Activated CD4-positive, alpha-beta T cell treated with anti-CD3 and anti-CD28 coated beads for 48 hours (primary cell): ENCODE measurements at places on chromosomes 16 and 17.

DNA sequence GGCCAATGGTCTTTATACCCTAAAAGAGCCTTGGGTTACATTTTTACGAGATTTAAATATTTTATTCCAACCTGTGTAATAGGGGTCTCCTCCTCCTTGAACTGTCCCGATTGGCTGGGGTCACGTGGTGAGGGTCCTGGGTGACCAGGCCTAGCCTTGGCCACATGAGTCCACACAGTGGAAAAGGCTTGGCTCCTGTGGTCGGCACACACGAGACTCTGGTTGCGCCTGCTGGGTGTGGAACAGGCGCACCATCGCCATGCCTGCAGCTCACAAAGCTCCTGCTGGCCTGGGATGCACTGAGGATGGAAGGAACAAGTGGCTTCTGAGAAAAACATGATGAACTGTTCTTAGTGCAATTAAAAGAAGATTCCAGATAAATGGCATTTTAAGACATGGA is 103.9 kb upstream of the ZNF750 start:
- no peak for DNase-seq

DNA sequence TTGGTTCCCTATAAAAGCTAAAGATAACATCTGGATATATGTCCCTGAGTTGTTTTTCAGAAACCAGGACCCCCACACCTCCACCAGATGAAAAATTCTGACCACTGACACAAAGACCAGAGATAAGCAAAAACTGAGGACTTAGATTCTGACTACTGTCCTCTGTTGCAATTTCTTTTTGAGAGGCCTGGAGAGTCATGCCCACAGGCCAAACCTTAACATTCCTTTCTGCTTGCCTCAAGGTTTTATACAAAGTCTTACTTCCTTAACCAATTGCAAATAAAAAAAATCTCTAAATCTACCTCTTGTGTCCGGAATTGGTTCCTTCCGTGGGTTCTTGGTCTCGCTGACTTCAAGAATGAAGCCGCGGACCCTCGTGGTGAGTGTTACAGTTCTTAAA is 228.5 kb downstream of the ABCC12 start:
- no peak for DNase-seq

DNA sequence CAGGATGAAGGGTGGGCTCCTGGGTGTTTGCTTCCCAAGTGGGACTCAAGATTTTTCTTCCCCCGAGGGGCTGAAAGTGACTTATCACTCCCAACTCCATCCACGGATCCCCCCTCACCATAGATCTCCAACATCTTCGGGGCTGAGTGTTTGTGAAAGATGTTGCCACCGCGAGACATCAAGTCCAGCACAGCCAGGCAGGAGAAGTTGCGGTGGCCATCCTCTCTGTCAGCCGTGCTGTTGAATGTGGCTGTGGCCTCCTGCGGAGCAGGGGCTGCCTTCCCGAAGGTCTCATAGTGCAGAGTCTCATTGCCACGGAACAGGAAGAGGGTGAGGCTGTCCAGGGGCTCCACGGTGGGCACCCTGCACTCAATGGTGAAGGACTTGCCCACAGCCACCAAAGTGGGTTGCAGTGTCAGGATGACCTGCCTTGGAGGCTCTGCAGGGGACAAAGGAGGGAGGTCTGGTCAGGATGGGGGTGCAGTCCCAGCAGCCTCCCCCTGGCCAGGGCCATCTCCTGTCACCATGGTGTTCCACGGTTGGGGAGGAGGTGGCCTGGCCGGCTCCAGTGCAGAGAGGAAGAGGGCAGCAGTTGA is 5.5 kb downstream of the PRR29 start:
- DNase-seq = no peak

DNA sequence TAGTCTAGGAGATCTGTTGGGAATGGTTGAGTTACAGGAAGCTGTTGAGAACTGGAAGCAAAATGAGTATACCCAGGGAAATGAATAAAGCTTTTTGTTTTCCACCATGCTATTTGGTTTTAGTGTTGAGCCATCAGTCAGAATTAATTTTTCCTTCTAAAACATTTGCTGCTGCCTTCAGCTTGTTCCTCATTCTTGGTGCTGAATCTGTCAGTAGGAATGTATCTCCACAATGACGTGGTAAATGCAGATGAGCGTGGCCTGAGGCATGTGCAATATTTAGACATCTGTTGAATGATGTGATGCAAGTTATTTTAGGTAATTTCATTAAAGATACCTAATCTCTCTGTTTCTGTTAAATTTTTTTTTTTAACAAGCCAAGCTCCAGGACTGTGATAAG is 10.9 kb downstream of the HAPSTR1 start:
- no peak for DNase-seq

GRCh38 chr17:79192503-79193351 is 118.1 kb downstream of the ENGASE start:
- peak; percentile 41 for DNase-seq

DNA sequence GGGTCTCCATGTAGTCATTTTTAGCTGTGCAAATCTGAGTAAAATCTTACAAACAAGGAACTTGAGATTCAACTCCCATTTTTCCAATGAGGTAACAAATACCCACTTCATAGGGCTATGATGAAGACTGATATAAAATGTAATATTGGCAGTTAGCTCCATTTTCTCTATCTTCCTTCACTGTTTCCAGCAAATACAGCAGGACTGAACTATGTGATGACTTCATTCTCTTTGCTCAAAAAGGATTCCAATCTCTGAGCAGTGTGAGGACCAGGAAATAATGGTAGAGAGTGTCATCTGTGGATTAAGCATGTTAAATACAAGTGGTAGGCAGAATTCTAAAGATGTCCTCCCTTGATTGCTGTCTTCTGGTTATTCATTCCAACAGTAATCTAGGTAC is 18.3 kb downstream of the RND2 start:
- no peak for DNase-seq

GRCh38 chr16:77548766-77549165 is 113.9 kb upstream of the ADAMTS18 start:
- DNase-seq = no peak

GRCh38 chr16:9090101-9090959 is 1.1 kb upstream of the HAPSTR1 start:
- DNase-seq = peak; percentile 68

DNA sequence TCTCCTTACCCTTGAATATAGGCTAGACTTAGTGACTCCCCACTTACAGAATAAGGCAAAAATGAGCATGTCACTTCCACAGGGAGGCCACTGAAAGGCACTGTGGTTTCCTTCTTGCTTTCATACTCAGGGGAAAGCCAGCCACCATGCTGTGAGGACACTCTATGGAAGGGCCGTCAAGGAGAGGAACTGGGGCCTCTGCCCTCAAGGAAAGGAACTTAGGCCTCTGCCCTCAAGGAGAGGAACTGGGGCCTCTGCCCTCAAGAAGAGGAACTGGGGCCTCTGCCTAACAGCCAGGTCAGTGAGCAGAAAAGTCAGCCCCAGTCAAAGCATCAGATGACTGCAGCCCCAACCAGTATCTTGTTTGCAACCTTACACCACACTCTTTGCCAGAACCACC is 30.1 kb downstream of the VPS35 start:
- DNase-seq = peak; percentile 30

GRCh38 chr17:68961214-68961882 is 6.2 kb upstream of the ABCA8 start:
- DNase-seq = no peak

DNA sequence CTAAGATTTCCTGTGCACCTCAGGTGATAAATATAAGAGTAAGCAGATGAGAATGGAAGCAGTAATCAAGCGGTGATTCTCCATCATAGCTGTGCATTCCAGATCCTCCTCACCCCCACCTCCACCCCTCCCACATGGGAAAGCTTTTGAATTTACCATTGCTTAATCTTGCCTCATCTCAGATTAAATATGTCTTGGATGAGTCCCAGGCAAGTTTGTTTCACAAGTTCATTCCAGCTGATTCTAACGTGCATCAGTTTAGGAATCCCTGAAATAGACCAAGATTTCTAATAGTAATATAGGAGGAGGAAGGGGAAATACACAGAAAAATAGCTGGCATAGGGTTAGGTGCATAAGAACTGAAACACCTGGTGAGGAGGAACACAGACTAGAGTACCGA is 396.2 kb upstream of the KIF2B start:
- DNase-seq = no peak

- no peak for DNase-seq
Observed at GRCh38 chr17:31823014-31823413, 36.0 kb downstream of the COPRS start.

DNA sequence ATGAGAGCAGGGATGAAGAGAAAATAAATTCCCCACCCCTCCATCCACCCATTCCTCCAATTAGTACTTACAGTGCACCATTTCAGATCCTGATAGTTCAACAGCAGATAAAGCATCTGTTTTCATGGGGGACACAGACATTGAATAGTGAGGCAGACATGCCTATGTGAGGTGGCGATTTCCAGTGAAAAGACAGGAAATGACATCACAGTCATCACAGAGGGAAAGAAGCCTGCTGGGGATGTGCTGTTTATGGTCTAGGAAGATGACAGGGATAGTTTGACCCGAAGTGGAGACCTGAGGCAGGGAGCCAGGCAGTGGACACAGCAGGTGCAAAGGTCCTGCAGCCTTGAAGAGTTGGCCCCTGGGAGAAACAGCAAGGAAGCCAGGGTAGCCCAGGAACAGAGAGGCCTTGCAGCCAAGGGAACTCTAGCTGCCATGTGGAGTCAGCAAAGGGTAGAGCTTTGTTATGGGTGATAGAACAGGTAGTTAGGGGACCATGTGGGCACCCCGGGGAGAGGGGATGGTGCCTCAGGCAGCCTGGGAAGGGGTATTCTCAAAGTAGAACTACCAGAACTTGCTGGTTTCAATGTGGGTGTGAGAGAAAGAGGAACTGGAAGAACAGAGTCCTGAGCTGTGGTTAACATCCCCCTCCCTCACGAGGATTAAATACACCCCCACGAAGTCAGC is 256.6 kb downstream of the CPPED1 start:
- no peak for DNase-seq

DNA sequence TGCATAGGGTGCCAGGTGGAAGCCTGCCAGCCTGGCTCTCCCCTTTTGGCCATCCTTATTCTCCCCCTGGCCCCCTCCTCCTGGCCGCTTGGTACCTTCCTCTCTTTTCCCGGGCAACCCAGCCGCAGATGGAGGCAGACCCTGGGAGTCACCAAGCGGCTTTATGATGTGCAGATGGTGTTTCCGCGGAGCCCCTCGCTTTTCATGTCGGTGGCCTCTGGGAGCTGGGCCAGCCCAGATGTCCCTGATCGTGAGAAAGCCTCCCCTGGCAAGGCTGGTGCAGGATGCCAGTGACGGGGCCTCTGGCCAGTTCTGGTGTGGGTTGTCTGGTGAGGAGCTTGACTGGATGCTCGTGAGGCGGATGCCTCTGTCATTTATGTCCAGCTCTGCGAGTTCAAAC is 18.0 kb upstream of the BRD7 start:
- no peak for DNase-seq

GRCh38 chr16:62709794-62710193 is 673.6 kb upstream of the CDH8 start:
- DNase-seq = no peak

DNA sequence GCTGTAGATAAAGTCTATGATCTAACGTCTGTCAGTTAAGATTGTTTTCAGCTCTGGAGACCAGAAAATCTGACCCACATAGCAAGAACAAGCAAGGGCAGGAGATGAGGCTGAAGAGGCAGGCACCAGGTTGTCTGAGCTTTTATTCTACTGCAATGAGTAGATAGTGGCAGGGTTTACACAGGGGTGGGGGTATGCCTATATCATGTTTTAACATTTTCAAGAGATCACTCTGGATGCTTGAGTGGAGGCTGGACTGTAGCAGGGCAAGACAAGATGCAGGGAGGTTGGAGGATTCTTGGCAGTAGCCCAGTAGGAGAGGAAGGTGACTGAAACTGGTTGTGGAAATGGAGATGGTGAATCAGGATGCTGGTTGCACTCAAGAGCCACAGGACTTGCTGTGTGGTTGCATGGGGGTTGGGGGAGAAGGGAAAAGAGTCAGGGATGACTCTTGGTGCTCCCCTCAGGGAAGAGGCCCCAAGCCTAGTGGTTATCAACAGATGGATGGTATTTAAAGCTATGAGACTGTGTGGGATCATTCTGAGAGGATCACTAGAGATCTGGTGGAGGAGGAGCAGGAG is 143.1 kb upstream of the KCNJ18 start:
- peak; percentile 63 for DNase-seq

DNA sequence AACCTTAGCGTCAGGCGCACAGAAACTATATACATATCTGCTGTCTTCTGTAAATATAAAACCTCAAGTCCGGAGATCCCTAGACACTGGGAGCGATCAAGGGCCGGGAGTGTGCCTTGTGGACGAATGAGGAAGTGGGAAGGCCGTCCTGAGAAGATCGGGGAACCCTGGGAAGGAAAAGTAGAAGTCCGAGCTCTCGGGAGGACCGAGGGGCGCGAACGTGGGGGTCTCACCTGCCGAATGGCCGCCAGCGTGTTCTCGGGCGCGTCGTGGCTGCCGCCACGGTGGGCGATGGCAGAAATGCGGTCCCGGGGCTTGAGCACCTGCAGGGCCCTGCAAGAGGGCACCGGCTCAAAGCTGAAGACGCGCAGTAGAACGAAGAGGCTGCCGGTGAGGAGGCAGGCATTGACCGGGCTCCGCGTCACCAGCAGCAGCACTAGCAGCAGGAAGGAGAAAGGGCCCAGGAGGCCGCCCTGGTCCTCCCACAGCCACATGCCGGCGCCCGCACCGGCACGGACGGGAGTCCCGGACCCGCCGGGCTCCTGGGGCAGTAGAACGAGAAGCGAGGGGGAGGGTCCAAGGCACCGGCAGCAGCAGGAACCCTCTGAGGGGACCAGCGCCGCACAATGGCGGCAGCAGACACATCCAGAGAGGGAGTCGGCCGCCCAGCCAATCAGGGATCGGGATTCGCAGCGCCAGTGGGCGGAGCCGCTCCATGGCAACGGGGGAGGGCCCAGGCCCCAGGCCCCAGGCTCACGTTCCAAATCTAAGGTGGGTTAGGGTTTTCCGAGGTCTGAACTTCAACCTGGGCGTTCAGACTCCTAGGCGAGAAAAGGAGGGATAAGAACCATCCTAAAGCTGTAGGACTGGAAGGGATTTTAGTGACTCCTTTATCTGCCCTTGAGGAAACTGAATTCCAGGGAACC is at the start of gene GDE1:
Gene GDE1, minus strand, starts transcription at position 628 of the 926 bp plus-strand sequence. Its CDS starts 134 bp downstream, at position 494.
- DNase-seq = peak; percentile 96

GRCh38 chr17:75773121-75773807 is 8.3 kb upstream of the GALK1 start:
- no peak for DNase-seq

GRCh38 chr17:50171371-50172071 is 5.7 kb downstream of the SGCA start:
- no peak for DNase-seq

GRCh38 chr17:27446569-27447301 is 9.5 kb upstream of the KSR1 start:
- no peak for DNase-seq

DNA sequence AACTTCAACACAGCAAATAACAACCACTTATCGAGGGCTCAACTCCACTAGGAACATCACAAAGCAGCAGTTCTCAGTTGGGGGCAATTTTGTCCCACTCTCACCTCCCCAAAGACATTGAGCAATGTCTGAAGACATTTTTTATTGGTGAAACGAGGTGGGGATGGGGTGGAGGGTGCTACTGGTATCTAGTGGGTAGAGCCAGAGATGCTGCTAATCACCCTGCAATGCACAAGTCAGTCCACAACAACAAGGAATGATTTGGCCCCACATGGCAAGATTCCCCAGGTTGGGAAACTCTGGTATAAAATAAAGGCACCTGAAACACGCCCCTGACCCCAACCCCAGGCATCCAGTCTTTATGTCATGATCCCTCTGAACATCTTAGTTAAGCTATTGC is 33.3 kb downstream of the TLE7 start:
- DNase-seq = no peak
